ENCODE measurements at places on chromosomes 2 and 18.

GRCh38 chr2:19866771-19867170, 35.0 kb downstream of the TTC32 start:
- no peak for DNase-seq

DNA sequence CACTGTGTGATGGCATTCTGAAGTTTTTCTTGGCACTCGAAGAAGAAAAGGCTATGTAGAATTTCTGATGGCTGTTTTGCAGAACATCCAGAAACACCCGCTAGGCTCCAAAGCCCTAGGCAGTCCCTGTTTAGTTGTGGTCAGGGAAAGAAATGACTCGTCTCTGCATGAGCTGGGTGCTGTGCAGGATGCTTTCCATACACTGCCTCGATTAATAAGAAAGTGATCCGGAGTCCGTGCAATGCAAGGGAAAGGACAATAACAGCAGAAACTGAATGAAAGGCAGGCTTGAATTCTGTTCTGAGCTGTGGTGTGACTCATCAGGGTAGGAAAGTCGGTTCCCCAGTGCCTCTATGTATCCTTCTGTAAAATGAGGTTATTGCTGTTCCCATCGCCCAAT, 18.7 kb downstream of the MAPRE3 start:
- no peak for DNase-seq

- no peak for DNase-seq
Measured at GRCh38 chr2:68124321-68124720, 33.4 kb upstream of the PNO1 start.

- DNase-seq = no peak
Measured at GRCh38 chr18:59386909-59387686, 28.0 kb upstream of the LMAN1 start.

- DNase-seq = no peak
Measured at GRCh38 chr18:6255886-6256285, 158.8 kb downstream of the L3MBTL4 start.

- DNase-seq = no peak
Measured at GRCh38 chr2:175518206-175518605, 336.7 kb upstream of the ATP5MC3 start.

DNA sequence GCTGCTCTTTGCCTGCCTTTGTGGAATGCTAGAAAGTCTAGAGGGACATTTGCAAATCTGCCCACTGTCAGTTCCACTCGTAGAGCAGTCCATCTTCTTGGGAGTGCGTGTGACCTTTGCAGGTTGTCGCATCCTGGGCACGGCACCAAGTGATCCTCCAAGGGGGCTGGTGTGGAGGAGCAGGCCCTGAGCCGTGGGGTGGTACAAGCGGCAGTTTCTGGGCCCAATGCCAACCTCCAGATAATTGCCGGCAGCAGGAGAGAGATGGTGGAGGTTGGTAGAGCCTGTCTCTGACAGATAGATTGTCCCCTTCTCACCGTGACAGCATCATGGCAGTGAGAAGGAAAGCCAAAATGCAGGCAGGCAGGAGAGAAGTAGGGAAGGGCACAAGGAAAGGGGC, 150.7 kb upstream of the SLC14A2 start:
- no peak for DNase-seq

GRCh38 chr2:23669413-23670244, 257.3 kb downstream of the ATAD2B start:
- DNase-seq = peak; percentile 66

DNA sequence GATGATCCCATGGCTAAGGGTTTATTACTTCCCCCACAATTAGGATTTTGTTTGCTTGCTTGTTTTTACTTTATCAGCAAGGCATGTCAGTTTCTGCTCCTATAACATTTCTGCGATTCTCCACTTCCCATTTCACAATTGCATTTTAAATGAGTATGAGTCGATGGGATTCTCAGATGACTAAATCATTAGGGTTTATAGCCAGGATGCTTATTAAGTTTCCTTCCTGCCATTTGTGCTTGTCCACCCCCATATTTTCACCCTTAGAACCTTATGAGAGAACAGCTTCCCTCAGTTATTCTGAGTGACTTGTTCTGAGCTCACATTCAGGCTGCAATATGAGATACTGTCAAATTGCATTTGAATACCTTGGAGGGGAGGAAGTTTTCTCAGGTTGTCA, 37.9 kb upstream of the C1GALT1C1L start:
- peak; percentile 22 for DNase-seq

- no peak for DNase-seq
Measured at GRCh38 chr2:206824993-206825392, 59.6 kb downstream of the FASTKD2 start.

GRCh38 chr2:232586943-232587505, 36.5 kb downstream of the EIF4E2 start:
- DNase-seq = no peak

GRCh38 chr2:225766431-225766830, 366.9 kb downstream of the NYAP2 start:
- DNase-seq = no peak

DNA sequence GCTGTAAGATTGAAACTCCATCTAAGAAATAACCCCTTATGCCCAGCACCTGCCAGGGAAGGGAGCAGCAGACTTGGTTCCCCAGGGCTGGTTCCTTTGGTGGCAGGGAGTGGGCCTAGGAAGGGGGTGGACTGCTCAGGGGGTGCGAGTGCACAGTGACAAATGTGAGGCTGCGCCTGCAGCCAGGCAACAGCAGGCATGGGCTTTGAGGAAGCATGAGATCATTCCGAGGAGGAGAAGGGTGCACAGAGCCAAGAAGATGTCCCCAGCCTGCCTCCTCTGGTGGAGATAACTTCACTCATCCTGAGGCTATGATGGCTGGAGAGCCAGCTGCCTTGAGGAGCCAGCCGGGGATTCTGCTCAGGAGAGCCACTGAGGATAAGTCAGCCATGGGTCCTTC, 158.0 kb downstream of the CAPN13 start:
- DNase-seq = no peak

- no peak for DNase-seq
Measured at GRCh38 chr2:39469807-39470206, 32.7 kb upstream of the MAP4K3 start.

DNA sequence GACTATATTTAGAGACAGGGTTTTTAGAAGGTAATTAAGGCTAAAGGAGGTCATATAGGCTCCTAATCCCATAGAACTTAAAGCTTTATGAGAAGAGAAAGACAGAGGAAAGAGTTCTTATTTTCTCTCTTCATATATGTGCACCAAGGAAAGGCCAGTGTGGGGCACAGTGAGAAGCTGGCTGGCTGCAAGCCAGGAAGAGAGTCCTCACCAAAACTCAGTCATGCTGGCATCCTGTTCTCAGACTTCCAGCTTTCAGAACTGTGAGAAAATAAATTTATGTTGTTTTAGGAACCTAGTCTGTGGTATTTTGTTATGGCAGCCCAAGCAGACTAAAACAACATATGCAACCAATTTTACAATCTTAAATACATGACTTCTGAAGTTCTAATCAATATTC, 31.5 kb upstream of the ATIC start:
- DNase-seq = no peak

DNA sequence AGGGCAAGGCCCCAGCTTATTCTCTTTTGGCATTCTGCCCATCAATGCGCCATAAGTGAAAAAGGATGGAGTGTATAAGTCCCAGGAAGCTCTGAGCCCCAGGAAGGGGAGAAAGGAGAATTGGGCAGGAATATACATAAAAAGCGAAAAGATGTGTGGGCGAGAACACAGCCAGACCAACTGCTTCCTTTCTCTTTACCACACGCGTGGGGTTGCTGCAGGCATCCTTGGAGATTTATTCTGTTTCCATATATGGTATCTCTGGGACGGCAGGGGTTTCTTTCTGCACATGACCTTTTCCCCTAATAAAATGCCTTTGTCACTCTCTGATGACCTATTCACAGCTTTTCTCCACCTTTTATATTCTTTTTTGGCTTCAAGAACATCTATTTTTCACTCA, 440.5 kb downstream of the NBAS start:
- no peak for DNase-seq

GRCh38 chr2:190879474-190880377, 895 bp upstream of the GLS start:
- DNase-seq = no peak

DNA sequence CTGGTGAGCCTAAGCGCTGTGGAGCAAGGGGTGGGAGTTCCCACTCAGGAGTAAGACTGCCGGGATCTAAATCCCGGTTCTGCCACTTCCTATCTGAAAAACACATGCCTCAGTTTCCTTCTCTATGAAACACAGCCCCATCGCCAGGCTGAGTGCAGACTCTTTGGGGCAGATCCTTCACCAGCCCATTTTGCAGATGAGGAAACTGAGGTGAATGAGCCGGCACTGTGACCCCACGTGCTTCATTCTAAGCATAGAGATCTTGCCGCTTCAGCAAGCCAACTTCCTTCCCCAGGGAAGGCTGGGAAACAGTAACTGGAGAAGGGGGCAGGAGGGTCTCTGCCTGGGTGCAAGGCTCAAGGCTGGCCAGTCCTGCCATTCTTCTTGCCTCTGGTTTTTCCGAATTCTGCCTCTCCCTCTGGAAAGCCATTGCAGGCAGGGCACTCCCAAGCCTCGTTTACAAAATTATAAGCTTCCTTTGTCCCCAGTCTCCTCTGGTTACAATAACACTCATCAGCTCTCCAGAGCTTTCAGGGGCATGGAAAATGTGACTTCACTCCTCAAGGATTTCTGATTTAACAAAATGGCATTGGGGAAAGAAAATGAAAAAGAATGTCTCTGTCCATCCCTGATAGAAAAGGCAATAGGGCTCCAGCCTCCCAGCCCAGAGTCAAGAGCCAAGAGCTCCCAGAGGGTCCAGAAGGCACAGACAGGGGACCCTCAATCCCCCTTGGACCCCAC, 249.2 kb downstream of the TNS1 start:
- DNase-seq = no peak

DNA sequence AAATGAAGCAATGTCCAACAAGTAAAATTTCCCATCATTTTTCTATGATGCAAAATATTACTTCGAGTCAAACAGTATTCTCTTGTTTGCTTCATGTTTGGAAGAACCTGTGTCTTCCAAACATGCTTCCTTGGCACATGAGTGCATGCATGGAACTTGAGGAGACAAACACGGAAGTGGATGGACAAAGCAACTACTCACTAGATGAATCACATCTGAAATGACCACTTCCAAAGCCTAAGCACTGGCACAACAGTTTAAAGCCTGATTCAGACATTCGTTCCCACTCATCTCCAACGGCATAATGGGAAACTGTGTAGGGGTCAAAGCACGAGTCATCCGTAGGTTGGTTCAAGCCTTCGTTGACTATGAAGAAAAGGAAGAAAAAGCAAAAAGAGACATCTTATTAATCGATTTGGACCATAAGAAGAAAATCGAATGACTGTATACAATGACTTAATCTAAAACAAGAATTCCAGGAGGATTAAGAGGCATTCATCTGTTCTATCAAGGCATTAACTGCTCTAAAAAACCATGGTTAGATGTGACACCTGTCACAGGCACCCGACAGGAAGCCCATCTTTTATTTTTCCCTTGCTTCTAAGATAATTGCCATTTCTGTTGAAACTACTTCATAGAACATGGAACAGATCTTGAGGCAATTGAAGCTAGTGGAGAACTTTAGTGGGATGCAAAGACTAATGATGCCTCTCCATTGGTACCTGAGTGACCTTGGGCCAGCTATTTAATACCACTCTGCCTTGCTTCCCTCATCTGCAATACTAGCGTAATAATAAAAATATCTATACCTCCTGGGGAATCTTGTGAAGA, 56.0 kb downstream of the ATIC start:
- no peak for DNase-seq

GRCh38 chr2:137250401-137250800, 485.1 kb downstream of the THSD7B start:
- no peak for DNase-seq

DNA sequence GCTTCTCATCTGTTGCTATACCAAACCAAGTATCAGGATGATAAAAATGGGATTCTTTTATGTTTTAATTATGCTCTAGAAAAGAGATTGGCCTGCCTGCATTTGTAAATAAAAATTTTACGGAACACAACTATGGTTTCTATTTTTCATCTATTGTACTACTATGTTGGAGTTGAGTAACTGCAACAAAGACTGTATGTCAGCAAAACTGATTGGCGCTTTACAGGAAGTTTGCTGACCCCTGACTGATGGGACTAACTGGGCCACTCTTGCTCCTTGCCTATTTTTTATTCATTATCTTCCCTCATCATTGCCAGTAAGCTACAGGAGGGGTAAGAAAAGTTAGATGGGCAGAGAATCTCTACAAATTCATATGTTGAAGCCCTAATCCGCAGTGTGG, 242.3 kb downstream of the FSIP2 start:
- no peak for DNase-seq

DNA sequence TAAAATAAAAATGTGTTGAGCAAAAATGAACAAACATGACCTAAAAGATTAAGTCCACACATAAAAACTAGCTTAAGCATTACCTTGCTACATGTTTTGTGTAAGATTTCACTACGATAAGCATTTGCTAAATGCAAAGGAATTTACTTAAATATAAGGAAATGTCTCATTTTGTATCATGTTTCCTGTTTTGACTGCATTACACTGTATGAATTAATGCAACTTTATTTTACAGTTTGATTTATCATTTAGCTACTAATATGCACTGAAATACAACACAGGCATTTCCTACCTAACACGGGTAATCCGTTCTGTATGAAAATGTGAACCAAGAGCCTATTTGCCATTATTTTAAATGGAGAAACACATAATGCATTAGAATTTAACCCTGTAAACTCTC, 1076.5 kb upstream of the DDX18 start:
- DNase-seq = no peak

DNA sequence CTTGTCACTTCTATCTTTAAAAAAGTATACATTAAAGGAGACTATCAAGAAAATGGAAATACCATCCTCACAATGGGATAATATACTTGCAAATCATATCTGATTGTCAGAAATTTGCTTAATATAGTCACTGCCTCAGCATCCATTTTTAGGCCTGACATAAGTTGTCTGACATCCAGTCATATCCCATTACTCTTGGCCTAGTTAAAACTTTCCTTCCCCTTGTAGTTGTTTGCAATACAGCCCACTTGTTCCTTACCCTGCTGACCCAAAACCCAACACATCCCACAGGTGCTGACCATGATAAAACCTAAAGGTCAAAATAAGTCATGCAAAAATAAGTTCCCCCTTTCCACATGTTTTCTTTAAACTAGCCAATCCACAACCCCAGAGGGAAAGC, 3.6 kb upstream of the ARHGEF33 start:
- no peak for DNase-seq

DNA sequence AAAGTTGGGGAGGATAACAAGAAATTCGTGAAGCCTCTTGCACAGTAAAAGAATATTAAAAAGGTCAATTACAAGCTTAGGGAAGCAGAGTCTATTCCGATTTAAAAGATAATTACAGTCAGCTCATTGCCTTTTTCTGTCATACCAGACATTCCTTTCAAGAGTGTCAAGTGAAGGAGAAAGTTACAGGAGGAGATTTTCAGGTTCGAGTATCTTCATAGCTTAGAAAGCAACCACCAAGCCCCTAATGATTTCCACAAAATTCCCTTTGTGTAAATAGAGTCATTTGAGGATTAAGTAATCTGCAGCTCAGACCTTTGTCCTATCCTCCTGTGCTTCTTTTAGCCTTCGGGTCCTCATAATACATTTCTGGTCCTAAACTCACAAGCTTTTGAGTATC, 414.9 kb downstream of the CDH2 start:
- no peak for DNase-seq

- DNase-seq = no peak
Measured at GRCh38 chr2:124542932-124543640, 518.0 kb downstream of the CNTNAP5 start.

- DNase-seq = no peak
Measured at GRCh38 chr2:2614452-2614851, 283.4 kb upstream of the MYT1L start.

All from epithelial cell of prostate (primary cell).